ENCODE measurements at places on chromosomes 1 and 21.

GRCh38 chr21:44477712-44478111, 22.4 kb downstream of the LRRC3 start:
- DNase-seq: no peak

- no peak for DNase-seq
These were observed 10.6 kb downstream of the TRIT1 start for GRCh38 chr1:39872698-39873097.

DNA sequence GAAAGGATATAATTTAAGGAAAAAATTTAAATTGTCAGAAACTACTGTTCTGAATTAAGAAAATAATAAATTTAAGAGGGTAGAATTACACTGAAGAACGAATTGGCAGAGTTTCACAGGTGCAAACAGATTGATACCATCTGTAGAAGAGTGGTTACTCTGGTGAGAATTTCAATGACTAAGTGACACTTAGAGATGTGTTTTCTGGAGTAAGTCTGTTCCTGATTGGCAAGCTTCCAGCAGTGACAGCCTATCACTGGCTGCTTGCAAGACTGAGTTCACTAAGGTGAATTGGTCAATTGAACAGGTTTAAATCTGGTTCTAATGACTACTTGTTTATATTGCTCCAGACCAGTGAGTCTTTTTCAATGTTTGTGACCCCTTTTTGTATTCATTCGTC, 838.2 kb upstream of the RGS18 start:
- no peak for DNase-seq

- no peak for DNase-seq
These were observed 109.7 kb downstream of the TSEN15 start for GRCh38 chr1:184161071-184161698.

DNA sequence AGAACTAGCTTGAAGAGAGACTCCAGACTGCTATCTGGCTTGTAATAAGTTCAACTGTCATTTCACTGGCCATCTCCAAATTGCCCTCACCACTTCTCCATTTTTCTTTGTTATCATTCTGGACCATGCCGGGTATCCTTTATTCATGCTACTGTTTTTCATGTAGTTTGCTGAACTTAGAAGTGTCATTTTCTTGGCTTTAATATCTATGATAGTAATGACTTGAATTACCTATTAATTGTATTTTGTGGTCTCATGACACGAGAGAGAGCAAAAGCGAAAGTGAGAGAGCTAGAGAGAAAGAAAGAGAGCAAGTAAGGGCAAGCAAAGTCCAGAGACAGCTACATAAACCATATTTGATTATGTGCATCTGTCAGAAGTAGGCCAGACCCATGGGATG, 184.9 kb upstream of the ATP1B1 start:
- no peak for DNase-seq

DNA sequence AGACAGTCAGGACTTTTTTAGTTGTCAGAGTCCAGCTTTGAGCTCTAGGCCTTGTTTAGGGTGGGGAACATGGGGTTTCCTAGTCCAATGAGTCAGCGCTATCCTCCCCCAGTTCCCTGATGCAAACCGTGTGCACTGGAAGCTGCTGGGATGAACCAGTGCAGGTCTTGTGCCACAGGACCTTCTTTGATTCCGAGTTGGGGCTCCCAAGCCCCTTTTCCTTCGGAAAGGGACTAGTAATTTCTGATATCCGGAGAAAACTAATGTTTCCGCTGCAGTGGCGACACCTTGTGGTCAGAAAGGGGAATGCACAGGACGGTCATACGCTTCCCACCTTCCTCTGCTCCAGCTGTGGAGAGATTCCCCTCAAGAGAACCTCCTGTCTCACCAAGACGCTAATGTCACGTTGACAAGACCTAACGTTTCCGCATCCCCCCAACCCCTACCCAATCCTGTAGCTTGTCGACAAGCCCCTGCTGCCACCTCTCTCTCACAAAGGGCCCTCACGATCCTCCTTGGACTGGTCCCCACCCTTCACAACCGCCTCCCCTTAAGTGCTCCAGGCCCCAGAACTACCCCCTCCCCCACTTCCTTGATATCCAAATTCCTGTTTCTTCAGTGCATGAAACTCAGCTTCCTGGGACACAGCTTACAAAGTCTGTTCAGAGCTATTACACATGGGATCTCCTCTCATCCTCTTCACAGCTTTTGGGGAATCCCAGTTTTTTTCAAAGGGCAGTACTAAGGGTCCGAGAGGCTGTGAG, 30.9 kb downstream of the GPA33 start:
- DNase-seq: peak; percentile 80

GRCh38 chr1:241942738-241943137, 14.8 kb upstream of the BECN2 start:
- no peak for DNase-seq

DNA sequence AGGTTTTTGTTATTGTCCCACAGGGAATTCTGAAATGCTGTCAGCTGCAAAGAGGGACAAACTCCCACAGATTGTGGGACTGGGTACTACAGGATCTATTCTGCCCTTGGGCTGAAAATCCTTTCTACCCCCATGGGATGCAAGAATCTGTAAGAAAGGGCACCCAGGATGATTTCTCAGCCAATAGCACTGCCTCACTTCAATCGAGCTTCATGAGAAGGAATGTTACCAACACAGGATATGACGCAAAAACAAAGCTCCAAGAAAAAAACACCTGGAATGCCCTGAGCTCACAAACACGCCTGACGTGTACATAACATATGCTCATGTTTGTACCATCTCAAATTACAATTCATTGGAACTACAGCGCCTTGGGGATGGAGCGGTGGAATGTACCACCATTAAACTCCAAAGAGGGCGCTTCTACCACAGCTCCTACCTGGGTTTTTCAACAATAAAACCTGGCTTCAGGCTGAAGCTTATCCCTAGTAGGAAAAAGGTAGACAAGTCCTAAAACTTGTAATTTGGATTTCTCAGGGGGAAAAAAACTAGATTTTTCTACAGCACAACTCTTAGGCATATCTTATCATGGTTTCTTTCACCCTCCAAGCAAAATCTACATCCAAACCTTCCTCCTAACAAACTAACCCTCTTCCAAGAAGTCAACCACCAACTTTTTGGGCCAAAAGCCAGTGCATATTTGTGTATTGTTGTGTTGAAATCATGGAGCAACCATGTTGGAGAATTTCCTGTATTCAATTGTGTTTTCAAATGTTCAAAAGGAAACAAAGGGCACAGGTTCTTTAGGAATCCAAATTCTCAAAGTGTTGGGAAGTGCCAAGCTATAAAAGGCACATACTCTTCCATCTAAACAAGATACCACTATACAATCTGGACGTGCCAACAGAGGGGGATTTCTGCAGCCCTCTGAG, 78.9 kb downstream of the TGFBR3 start:
- DNase-seq: peak; percentile 64

DNA sequence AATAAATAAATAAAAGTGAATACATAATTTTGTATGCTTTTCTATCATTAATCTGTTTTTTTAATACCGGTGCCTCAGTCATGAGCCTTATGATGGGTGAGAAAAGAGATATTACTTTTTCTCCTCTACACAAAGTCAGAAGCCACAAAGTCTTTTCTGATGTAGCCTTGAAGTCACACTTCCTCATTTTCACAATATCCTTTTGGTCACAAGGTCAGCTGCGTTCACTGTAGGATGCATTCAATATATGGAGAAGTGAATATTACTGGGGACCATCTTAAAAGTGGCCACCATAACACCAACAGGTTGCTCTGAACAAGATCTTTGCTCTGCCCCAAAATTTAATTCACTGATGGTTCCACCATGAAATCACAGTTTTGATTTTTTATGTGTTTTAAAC, 83.3 kb upstream of the TNR start:
- DNase-seq: no peak

GRCh38 chr1:96861836-96862235, 140.3 kb downstream of the PTBP2 start:
- no peak for DNase-seq

- peak; percentile 28 for DNase-seq
These were observed 35.5 kb downstream of the CACHD1 start for GRCh38 chr1:64505232-64505943.

DNA sequence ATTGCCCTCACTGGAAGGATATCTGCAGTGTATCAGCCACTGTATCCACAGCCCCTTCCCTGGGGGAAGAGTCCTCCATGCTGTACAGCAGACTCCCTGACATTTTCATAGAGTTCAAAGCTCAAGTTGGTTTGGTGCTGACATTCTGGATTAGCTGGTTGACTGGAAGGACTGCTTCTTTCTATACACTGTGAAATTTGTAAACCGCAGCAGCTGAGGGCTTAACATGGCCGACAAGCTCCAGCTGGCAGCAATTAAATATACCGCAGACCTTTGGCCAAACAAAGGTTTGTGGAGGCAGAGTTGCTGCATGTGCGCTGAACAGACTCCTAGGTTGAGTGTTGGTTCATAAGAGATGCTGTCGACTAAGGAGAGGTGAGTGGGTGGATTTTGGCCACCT, 126.4 kb downstream of the DHRS3 start:
- no peak for DNase-seq

DNA sequence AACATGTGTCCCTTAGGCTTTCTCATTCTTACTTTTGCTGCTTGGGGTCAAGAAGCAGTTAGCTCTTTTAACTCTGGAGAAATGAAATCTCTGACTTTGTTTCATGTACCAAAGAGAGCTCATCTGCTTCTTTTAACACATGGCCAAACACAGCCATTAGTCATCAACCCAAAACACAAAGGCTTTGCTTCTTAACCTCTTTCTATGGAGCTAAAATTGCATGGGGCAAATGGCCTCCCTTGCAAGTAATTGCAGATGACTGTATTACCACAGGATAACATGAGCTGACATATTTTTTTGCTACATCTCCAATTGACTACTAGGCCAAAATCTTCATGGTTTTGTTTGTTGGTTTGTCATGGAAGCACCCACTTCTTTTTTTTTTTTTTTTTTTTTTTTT, 300.9 kb downstream of the BRINP3 start:
- DNase-seq: peak; percentile 84

GRCh38 chr1:38038861-38039260, 7.7 kb downstream of the POU3F1 start:
- no peak for DNase-seq

DNA sequence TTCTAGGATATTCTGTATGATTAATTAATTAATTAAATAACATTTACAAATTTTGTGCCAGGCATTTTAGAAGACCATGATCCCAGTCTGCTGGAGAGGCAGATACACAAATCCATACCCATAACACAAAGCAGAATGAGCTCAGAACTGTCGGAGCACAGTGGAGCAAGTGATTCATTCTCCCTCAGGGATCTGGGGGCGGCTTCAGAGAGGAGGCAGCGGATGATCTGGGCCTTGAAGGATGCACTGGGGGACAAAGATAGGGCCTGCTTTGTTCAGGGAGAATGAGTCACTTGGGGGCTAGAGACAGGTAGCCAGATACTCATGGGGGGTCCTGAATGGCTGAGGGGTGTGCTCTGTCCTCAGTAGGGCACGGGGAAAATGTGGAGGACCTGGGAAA, 50.9 kb upstream of the TRABD2B start:
- no peak for DNase-seq

- DNase-seq: no peak
These were observed 36.2 kb downstream of the CITED4 start for GRCh38 chr1:40825996-40826395.

DNA sequence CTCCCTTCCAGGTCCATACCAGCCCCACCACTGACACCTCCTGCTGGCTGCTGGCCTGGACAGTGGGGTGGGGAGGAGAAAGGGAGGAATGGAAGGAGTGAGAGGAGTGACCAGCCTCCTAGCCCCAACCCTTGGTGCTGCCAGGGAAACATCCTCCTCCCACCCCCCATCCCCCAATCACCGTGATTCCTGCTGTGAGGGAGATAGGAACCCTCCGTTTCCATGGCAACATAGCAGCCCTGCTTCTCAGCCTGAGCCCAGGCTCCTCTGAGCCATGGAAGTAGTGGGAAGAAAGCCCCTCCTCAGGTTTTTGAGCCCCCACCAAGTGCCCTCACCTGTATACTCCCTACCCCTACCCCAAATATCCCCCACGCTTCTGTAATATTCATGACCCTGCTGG, 44.4 kb upstream of the SCMH1 start:
- no peak for DNase-seq

DNA sequence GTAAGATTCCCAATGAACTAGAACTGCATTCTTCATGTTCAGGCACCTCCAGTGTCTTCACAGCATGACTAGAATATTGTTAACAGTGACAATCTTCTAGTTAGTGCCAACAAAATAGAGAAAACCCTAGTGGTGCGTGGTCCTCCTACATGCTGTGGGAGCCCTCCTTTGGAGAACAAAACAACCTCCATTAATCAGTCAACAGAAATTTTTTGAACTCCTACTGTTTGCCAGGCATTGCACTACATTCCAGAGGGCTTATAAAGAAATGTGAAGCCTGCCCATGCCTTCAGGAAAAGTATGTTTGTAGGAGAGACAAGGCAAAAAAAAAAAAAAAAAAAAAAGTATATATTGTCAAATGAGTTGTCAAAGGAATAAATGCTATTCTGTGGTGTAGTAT, 252.7 kb downstream of the LRRC40 start:
- DNase-seq: no peak

DNA sequence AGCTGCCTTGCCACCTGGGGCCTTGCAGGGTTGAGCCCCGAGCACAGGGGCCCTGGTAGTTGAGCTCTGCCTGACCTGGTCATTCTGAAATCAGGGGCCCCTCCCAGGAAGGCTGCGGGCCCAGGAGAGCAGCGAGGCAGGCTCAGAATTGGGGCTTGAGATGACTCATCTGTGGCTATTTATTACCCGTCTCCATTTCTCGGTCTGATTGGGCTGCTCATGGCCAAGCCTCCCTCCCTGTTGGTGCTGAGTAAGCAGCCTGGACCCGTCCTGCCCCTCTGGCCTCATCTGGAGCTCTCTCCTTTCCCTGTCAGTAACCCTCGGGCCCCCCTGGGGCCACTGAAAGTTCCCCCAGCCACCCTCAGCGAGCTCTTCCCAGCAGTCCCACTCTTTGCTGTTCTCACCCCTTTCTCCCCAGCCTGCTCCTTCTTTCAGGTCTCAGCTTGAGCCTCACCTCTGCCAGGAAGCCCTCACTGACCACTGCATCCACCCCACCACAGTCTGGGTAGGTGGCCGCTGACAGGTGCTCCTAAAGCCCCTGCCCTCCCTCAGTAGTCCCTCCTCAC, 11.0 kb upstream of the TNFRSF8 start:
- peak; percentile 93 for DNase-seq

DNA sequence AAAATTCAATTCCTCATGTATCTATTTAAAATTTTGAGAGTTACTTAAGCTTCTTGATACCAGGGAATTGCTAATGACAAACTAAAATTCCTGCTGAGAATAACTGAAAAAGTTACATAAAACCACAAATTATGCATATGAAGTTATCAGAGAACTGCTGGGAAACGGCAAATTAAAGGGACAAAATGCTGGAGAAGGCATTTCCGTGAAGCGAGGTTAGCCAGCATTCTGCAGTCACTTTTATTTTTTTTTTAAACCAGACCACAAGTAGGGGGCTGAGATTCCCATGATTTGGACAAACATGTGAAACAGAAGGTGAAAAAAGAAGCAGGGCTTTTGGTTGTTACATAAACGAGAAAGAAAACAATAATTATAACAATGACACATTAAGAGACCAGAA, 737.6 kb upstream of the CHRM3 start:
- no peak for DNase-seq

GRCh38 chr1:201253411-201253810, 29.9 kb upstream of the PKP1 start:
- no peak for DNase-seq

Data from foreskin fibroblast (primary cell).